ENCODE measurements at places on chromosomes 2 and 18.

- DNase-seq: no peak
Measured at GRCh38 chr2:70300771-70301343, 1.0 kb downstream of the FAM136A start.

DNA sequence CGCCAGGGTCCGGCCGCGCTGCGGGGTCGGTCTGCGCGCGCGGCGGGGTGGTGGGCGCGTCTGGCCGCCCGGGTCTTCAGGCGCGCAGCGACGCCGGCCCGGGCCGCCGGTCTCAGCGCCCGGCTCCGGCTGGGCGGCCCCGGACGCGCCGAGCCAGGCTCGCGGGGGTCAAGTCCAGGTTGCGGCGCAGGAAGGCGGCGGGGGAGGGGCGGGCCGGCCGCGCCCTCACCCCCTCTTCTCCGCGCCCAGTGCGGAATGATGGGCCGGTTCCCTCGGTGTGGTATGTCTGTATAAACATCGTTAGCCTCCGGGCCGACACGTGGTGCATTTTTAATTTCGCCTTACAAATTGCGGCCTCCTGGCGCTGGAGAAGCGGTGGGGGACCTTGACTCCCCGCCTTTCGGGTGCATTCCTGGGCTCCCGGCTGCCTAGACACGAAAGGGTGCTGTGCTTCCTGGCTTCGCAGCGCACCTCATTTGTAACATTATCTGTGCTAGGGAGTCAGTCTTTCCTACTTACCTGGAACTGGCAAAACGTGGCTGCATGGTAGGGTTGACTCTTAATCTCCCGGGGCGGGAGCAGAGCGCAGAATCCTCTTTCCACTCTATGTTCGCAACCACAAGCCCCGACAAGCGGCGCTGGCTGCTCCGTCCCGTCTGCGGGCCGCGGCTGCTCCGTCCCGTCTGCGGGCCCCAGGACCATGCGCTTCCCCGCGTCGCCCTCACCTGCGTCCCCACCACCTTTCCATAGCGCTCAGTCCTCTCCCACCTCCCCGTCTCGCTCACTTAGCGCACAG, 69.0 kb downstream of the CTAGE1 start:
- DNase-seq: peak; percentile 74

DNA sequence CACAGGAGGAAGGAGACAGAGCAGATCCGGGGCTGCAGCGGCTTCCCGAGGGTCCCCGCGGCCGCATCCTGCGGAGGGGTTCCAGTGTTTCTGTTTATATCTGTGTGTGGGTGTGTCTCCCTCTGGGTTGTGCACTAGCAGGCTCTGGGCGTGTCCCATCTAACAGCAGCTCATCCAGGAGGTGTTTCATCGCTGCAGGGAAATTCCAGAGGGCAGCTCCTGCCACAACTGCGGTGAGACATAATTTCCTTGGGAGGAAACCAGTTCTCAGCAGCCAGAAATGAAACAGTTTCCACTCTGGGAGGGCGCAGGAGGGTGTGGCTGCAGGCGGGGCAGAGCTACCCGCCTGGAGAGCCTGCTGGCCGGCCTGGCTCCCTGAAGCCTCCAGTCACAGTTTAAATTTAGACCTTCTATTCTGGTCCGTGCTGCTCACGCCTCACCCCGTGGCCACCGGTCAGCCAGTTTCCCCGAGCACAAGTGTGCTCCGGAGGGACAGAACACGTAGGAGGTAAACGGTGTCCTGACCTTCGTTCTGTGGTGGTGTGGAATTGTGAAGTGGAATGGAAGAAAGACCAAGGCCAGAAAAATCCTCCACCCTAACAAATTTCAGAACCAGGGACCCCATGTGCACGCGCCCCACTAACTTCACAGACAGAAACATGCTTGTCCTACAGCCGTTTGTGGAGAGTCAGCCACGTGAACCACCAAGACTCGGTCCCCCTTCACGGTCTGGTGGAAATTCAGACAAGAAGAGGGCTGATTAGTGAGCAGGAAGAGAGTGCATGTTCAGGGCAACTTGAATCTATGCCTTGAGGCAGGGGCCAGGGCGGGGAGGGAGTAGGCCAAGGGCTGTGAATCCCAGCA, 50.2 kb downstream of the TEX44 start:
- peak; percentile 90 for DNase-seq

- no peak for DNase-seq
Measured at GRCh38 chr18:63917817-63918216, 10.1 kb downstream of the SERPINB10 start.

DNA sequence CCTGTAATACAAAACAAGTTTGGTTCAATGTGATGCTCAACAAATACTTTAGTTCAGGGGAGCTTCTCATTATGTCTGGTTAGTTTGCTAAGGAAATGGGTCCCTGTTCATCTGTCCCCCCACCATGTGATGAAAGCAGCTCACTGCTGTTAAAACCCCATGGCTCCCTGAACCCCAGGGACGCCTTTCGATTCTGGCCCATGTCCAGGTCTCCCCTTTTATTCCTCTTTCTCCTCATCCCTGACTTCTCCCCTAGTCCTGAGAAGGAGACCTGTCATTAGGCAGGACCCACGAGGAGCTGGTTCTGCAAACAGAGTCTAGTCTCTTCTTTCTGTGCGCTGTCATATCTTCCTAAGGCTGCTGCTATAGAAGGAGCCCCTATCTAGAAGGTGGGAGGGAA, 213.3 kb upstream of the OSR1 start:
- no peak for DNase-seq

- peak; percentile 90 for DNase-seq
Measured at GRCh38 chr18:10851824-10852319, 297.5 kb downstream of the PIEZO2 start.

GRCh38 chr2:137192366-137193310, 427.3 kb downstream of the THSD7B start:
- peak; percentile 16 for DNase-seq

GRCh38 chr2:25821225-25822056, 56.8 kb downstream of the ASXL2 start:
- peak; percentile 53 for DNase-seq

DNA sequence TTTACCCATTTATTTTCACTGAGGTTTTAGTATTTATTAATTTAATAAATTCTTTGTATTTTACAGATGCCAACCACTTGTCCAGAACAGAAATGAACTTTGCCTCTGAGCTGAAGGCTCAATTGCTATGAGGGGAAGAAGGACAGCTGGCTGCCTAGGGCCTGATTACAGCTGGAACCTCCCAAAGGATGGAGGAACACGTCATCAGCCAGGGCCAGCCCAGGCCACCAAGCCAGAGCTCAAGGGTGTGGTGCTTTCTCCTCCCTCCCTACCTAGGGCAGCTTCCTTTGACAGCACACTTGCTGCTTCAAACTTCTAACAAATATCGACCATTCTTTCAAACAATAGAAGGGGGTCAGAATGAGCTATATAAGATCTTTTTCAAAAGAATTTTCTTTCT, 19.7 kb upstream of the RIOK3 start:
- no peak for DNase-seq

DNA sequence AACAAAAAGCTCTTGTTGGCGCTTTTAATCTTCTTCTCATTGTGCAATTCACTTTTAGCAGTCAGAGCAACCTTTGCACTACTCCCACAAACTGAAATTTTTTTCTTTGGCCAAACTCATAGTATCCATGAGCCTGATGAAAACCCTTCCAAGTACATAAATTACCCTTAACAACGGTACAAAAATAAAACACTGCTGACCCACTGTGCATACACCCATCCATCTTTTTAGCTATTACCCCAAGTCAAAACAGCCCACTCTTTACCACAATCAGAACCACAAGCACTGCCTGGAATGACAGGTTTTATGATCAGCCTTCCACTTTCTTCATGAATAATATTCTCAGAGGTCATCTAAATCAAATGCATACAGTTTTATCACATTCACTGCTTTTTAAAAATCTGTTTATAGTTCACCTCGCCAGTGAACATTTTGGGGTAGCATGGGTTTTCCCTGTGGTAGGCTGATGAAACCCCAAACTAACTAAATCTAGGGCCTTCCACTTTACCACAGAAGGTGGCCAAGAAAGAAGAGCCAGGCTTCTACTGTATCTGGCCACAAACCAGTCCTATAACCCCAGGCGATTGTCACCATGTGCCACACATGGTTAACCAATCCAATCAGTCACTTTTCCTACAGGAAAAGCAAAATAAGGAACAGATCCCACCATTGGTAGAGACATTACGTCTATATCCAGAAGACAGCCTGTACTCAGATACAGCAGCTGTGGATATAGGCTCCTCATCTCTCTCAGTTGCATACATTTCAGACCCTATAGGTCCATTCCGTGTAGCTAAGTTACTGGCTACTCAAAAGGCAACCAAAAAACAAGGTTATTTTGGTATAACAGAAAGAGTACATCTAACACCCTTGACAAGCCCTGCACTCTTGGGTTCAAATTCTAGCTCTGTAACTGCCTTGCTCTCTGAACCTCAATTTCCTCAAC, 171.3 kb downstream of the THADA start:
- peak; percentile 59 for DNase-seq

GRCh38 chr2:177597759-177598158, 205.2 kb downstream of the AGPS start:
- no peak for DNase-seq

Data from fibroblast of pulmonary artery (primary cell).